ENCODE measurements at places on chromosomes 5 and 9. TPM values are rescaled to one million over a fixed set of nuclear protein-coding genes. Genes with fewer than 3 reads are reported as not detected.

Gene AGXT2
- total RNA-seq = not detected

Gene SLC23A1
- not detected for total RNA-seq

Gene FCN1
- not detected for total RNA-seq

Gene PCDHA12
- under 0.01 TPM for total RNA-seq

Gene BRINP1
- 0.13 TPM for total RNA-seq

Gene ARL10
- total RNA-seq = 5.2 TPM

Gene PCDHGB5
- 5.1 TPM for total RNA-seq

Gene MED7
- total RNA-seq = 7.9 TPM

Gene PCDHGA3
- total RNA-seq = 0.13 TPM

Gene FGF18
- total RNA-seq = not detected

Gene HSPB3
- not detected for total RNA-seq

Gene CAMK4
- not detected for total RNA-seq

Gene CD14
- total RNA-seq = 3.2 TPM

Gene OGN
- total RNA-seq = not detected

Gene OR1Q1
- not detected for total RNA-seq

Gene C7
- not detected for total RNA-seq

Gene IL31RA
- 0.13 TPM for total RNA-seq

Gene SPATA31A3
- total RNA-seq = not detected

Gene KLHL3
- 0.53 TPM for total RNA-seq

Gene SH3GL2
- total RNA-seq = under 0.01 TPM

Gene CTXN3
- not detected for total RNA-seq

Gene LHX6
- total RNA-seq = 0.13 TPM

Gene LRSAM1
- 5.3 TPM for total RNA-seq
